Pulmonary artery endothelial cell (primary cell): ENCODE measurements at places on chromosomes 12 and 14.

GRCh38 chr14:68040633-68041369, 221.2 kb downstream of the RAD51B start:
- DNase-seq, result no peak

GRCh38 chr14:53613404-53614253, 343.0 kb downstream of the BMP4 start:
- DNase-seq, result no peak

GRCh38 chr12:59056966-59057365, 136.7 kb upstream of the LRIG3 start:
- no peak for DNase-seq

- no peak for DNase-seq
Measured at GRCh38 chr12:115960-116915, 49.7 kb downstream of the IQSEC3 start.

GRCh38 chr12:131466306-131466705, 244.6 kb upstream of the SFSWAP start:
- no peak for DNase-seq

GRCh38 chr12:48894271-48894670, 28.6 kb upstream of the RND1 start:
- DNase-seq, result no peak

DNA sequence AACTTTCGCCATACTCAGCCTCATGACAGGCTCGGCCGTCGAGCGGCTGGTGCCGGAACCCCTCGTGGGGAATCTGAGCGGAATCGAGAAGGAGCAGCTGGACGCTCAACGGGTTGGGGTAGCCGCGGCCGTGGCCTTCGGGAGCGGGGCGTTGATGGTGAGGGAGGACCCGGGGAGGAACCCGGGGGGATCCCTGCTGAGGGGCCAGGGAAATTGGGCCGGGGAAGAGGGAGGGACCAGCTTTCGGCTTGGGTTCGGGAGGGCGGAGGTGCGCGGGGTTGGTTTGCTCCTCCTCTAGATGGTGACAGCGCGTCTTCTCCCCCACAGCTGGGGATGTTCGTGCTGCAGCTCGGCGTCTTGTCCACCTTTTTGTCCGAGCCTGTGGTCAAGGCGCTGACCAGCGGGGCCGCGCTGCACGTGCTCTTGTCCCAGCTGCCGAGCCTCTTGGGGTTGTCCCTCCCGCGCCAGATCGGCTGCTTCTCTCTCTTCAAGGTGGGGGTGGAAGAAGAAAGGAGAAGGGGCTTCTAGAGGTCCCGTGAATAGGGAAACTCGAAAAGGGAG, 9.8 kb downstream of the ARHGEF25 start:
- no peak for DNase-seq

DNA sequence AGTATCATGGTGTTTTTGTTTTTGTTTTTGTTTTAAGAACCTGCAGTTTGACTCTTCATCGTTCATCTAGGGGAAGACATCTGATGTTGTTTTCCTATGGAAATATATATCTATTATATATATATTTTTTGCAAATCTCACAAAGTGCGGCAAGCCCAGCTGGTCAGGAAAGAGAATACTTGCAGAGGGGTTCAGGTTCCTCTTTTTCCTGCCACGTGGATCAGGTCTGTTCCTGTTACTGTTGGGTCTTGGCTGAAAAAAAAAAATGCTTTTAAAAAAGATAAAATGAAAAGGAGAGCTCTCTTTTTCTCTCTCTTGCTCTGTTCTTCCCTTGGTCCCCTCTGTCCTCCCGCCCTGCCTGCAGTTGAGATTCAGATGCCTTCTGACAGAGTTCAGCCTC, 179.4 kb upstream of the BCL2L14 start:
- no peak for DNase-seq
